Erythroblast (primary cell): ENCODE measurements at places on chromosomes 1 and 21.

GRCh38 chr1:61117283-61117682 lies 34.9 kb downstream of the NFIA start:
- DNase-seq: no peak

- DNase-seq: no peak
These were observed 623.4 kb upstream of the ADAMTS5 start for GRCh38 chr21:27590271-27590670.

DNA sequence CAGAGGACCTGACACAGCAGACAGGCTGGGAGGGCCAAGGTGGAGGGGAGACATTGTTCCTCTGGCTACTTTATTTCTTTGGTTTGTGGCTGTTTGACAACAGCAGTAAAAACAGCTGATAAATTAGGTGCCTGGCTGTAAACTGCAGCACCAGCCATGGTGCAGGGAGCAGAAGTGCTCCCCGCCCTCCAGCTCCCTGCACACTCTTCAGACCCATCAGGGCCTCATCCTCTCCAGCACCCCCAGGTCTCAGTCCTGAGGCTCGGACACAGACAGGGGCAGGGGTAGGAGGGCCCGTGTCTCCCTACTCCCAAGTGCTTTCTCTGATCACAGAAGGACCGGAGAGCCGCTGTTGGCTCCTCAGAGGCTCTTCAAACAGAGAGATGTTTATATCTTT lies 17.7 kb upstream of the LRRN2 start:
- DNase-seq: no peak

DNA sequence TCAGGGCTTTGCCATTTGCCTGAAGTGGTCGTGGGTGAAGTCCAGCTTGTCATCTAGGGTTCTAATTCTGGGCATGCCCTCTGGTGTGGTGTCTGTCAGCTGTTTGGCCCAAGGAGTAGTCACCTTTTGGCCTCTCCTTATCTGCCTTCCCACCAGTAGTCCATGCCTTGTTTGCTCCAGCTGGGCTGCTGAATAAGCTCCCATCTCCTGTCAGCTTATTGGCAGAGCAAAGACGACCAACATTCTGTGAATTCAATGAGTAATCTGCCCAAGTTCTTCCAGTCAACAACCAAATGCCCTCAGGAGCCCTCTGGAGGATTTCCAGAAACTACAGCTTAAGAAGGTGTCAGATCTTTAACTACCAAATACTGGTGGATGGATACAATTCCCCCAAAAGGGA lies 7.0 kb downstream of the BCAN start:
- DNase-seq: no peak

- DNase-seq: no peak
These were observed 114.4 kb upstream of the ZC3H12A start for GRCh38 chr1:37360011-37360410.

DNA sequence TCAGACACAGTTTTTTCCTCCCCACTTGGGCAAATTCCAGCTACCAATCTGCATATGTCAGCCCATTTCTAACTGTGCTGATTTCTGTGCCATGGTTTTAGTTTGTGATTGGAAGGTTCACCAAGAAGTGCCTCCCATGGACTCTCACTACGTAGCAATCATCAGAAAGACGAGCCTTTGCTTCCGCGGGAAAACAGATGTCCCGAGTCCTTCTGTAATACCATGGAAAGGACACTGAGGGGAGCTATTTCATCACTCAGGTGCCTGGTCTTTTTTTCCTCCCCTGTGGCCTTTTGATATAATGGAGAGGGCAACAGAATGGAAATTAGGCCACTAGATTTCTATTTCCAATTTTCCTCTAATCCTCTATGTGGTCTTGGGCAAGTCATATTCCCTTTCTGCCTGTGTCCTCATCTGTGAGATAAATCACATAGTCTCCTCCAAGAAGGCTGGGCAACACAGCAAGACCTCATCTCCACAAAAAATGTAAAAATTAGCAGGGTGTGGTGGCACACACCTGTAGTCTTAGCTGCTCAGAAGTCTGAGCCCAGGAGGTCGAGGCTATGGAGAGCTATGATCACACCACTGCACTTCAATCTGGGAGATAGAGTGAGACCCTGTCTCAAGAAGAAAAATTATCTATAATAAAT lies 24.8 kb downstream of the LEMD1 start:
- peak; percentile 22 for DNase-seq

GRCh38 chr1:179867493-179868330 lies 9.9 kb downstream of the TOR1AIP2 start:
- peak; percentile 78 for DNase-seq

DNA sequence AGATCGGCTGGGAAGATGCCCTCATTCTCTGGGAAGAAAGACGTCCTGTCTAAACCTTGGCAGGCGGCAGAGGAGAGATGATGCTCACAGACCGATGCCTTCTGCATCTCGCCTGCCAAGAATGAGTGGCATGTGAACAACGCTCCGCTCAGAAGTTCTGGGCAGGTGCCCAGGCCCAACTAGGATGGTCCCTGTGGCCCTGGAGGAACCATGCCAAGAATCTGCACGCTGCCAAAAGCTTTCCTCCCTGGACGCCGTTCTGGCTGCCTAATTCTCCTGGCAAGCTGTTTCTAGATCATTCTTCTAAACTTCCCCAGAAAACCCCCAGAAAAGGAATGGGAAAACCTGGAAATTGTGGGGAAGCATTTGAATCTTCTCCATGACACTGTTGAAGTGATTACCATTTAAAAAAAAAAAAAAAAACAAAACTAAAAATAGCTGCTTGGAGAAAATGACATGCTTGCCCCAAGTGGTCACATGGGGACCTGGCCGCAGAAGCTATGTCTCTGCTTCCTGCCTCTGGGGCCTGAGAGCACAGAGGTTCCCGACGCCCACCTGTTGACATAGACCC lies 440.9 kb downstream of the PRDM2 start:
- DNase-seq: no peak

DNA sequence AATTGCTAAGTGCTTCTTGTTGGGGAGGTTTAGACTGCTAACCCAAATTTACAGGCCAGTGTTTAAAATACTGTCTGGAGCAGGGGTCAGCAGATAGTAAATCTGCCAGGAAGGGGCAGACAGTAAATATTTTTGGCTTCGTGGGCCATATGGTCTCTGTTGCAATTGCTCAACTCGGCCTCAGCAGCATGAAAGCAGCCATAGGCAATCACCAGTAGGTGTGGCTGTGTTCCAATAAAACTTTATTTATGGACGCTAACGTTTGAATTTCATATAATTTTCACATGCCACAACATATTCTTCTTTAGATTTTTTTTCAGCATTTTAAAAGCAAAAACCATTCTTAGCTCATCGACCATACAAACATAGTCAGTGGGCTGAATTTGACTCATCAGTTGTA lies 172.7 kb downstream of the BRINP2 start:
- no peak for DNase-seq

- peak; percentile 43 for DNase-seq
These were observed 706 bp downstream of the C21orf91 start for GRCh38 chr21:17818186-17819113.

- no peak for DNase-seq
These were observed 423.7 kb downstream of the SMYD3 start for GRCh38 chr1:246083416-246083815.

DNA sequence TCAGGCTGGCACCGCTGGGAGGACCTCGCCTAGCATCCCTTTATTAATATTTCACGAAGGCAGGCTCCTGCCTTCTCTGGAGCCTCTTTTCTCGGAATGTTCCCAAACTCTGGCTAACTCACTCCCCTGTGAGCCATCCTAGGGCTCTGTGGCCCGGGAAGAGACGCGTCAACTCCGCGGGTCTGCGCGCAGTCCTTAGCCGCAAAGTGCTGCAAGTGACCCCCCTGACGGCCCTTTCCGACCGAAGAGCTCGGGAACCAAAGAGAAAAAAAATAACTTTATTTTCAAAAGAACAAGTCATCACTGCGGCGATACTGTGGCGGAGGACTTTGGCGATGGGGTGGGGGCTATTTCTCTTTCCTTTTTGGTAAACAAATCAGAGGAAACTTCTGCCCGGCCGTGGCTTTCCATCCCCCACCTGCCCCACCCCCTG lies 14.6 kb downstream of the NR5A2 start:
- no peak for DNase-seq

GRCh38 chr1:246558041-246558440 lies 8.0 kb downstream of the TFB2M start:
- no peak for DNase-seq
